Caco-2 (cell line): ENCODE measurements at places on chromosomes 5 and 9. TPM values are rescaled to one million over a fixed set of nuclear protein-coding genes. Genes with fewer than 3 reads are reported as not detected.

GRCh38 chr5:160054047-160054446 is 45.1 kb downstream of the TTC1 start:
- H3K27me3 ChIP-seq = no peaks in the 10 kb centered on the region
- no peak overlapping the region for H3K27ac ChIP-seq
- H3K4me3 ChIP-seq = no peak overlapping the region
- H3K4me1 ChIP-seq = no peaks in the 10 kb centered on the region; the same call in 1 of the 2 replicates
- no peak for DNase-seq
- peaks cover 4% of the 10 kb centered on the region for H3K36me3 ChIP-seq

The ASPN gene
- not detected in 2 replicates for total RNA-seq

GRCh38 chr5:17056141-17056631 is 120.1 kb upstream of the MYO10 start:
- H3K4me3 ChIP-seq = no peak overlapping the region
- H3K36me3 ChIP-seq = no peaks in the 10 kb centered on the region
- H3K4me1 ChIP-seq = peaks cover 25% of the 10 kb centered on the region
- no peak for DNase-seq
- H3K27me3 ChIP-seq = no peaks in the 10 kb centered on the region

- no peak overlapping the region for H3K27ac ChIP-seq
- H3K27me3 ChIP-seq = no peaks in the 10 kb centered on the region
- no peak overlapping the region for H3K4me3 ChIP-seq
- no peak for DNase-seq
- no peaks in the 10 kb centered on the region for H3K36me3 ChIP-seq
- no peaks in the 10 kb centered on the region for H3K4me1 ChIP-seq
Observed at GRCh38 chr5:127254729-127255284, 35.8 kb upstream of the MEGF10 start.

DNA sequence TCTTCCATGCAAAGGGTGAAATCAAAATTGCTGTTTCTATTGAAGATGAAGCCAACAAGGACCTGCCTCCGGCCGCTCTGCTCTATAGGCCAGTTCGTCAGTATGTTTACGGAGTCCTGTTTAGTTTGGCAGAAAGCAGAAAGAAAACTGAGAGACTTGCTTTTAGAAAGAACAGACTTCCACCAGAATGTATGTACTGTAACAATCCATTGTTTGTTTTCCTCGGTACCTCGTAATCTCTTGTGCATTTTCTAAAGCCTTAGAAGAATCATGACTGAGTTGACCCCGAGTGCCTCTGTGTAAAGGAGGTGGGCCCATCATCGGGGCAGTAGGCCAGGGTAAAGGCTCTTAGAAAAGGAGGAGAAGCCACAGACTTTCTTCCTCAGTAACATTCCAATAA is 44.2 kb upstream of the PHF2 start:
- H3K27ac ChIP-seq = no peak overlapping the region
- H3K36me3 ChIP-seq = no peaks in the 10 kb centered on the region

- no peaks in the 10 kb centered on the region for H3K27me3 ChIP-seq
- peak overlapping the region; percentile 90 for H3K4me3 ChIP-seq
- peaks cover 18% of the 10 kb centered on the region; the same call in 1 of the 2 replicates for H3K4me1 ChIP-seq
- peaks cover 3% of the 10 kb centered on the region for H3K36me3 ChIP-seq
- H3K27ac ChIP-seq = no peak overlapping the region
Observed at GRCh38 chr9:136806067-136806466, 1.7 kb upstream of the RABL6 start.

The SETX gene
- 31.1 and 32.1 TPM in 2 replicates for total RNA-seq

The FBXO38 gene
- total RNA-seq = 36.7 and 45.5 TPM in 2 replicates

The PAPPA gene
- total RNA-seq = not detected in 2 replicates

The RFX3 gene
- 4.2 and 4.5 TPM in 2 replicates for total RNA-seq

The CDHR2 gene
- total RNA-seq = 0.19 and 0.59 TPM in 2 replicates

DNA sequence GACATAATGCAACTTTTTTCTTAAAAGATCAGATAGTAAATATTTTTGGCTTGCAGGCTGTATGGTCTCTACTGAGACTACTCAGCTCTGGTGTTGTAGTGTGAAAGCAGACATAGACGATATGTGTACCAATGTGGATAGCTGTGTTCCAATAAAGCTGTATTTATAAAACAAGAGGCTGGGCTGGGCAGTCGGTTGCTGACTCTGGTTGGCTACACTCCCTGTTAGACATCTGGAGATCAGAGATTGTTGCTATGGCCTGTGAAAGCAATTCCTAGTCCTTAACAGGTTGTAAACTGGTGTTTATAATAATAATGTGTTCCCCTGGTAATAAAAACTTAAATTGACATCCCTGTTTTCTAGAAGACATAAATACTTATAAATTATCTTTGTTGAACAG is 24.4 kb upstream of the SCAMP1 start:
- no peaks in the 10 kb centered on the region for H3K27me3 ChIP-seq
- H3K36me3 ChIP-seq = no peaks in the 10 kb centered on the region
- H3K4me1 ChIP-seq = peaks cover 15% of the 10 kb centered on the region
- no peak overlapping the region for H3K4me3 ChIP-seq
- no peak for DNase-seq
- H3K27ac ChIP-seq = no peak overlapping the region
